D721Med (cell line): ENCODE measurements at places on chromosomes 2 and 18.

DNA sequence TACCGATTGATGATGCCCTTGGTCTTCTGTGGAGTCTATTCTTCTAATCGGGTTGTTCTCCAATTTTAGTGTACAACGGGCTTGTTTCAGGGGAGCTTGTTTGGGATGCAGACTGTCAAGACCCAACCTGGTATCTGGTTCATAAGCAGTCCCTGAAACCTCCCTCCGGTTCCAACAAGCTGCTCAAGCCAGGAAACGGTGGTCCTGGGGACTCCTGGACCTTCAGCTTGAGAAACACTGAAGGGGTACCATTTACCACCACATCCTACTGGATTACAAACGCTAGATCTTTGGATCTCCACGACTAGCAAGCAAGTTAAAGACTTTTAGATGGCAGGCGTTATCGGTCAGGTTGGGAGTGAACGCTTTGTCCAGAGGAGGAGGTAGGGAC lies 2.0 kb downstream of the BCL2 start:
- DNase-seq = no peak

DNA sequence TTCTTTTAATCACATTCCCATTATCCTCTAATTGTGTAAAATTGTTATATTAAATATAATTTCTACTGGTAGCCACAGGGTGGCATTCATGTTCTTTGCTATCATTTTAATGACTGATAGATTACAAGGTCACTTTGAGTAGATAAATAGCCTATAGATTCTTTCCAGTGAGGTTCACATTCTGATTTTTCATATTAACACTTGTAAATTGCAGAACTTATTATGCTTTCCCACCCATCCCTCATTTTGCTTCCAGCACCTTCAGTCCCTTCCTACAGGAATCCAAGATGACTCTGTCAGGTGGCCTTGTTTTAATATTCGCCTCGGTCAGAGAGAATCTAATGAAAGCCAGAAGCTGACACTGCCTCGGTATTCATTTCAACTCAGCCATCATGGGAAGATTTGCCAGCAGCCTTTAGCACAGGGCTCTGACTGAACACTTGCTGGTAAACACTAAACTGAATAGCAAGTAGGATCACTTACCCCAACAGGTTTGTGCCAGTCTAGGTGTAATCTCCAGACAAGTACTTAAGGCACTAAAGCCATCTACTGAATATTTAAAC lies 101.2 kb upstream of the FSHR start:
- no peak for DNase-seq

GRCh38 chr2:172137109-172137508 lies 34.4 kb upstream of the DLX2 start:
- no peak for DNase-seq

GRCh38 chr2:200170221-200170620 lies 136.3 kb upstream of the SPATS2L start:
- no peak for DNase-seq

DNA sequence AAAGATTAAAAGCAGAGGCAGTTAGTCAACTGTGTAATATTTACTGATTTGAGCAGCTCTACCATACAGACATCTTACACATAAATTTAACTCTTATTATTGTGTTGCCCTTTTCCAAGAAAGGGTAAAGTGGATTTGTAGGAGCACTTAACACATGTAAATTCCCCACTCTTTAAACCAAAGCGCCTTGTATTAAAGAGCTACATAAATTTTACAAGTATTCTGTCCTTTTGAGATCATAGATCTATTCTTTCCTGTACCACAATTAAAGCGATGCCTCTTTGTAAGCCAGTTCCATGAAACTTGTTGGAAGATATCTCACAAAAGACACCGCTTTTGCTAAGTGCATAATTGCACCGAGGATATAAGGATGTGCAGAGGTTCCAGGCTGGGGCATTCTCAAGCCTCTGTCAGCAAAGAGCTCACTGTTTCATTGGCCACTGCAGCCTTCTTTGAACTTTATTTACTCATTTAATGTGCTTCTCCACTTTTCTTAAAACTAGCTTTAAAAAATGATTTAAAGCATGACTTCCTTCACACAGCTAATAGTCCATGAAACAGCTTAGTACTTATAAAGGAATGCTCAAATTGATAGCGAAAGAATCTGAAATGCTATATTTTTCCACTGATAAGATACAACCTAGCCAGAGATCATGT lies 520.0 kb upstream of the TCF4 start:
- DNase-seq = no peak

DNA sequence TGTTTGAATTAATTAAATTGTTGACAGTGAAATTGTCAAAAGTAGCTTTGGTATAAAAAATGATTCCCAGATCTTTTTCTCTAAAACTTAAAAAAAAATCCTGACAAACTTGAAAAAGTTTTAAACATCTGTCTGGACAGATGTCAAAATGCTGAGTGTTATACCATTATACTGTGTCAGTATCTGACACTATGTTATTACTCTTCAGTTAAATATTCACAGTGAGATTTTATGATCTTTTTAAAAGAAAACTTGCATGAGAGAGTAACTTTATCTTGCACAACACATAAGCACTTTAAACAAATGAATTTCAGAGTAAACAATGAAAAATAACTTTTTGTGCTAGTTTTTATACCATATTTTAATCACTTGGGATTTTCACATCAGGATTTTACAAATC lies 167.4 kb downstream of the MEIS1 start:
- DNase-seq = no peak

GRCh38 chr2:120662046-120662445 lies 73.6 kb upstream of the GLI2 start:
- no peak for DNase-seq

DNA sequence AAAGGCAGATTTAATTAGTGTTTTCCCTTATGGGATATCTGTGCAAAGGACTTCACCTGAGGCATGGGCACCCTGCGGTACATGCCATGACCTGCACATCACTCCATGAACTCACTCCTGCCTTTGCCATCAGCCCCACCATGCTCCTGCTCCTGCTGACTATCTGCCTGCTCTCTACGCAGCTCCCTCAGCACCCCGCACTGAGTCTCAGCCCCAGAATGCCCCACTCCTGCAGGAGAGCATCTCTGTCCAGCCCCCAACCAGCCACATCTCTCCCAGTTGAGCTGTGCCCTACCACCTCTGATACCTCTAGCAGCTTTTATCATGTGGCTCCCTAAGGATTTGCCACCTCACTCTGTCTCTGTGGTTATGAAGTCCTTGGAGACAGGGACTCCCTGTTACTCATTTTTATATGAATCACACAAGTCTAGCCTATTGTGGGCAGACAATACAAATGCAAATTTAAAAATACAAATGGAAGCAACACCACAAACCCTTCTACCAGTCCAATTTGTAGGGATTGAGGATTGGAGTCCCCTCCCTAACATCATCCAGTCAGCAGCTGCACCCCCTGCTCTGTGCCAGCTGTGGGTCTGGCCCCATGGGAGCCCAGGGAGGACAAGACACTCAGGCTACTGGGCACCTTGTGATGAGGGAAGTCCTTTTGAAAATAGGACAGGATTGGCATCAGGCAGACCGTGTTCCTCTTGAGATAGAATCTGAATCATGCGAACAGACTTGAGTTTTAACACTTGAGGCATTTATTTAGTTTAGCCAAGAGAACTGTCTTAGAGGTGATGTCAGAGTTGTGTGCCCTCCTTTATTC lies 689.6 kb upstream of the HS6ST1 start:
- no peak for DNase-seq

- no peak for DNase-seq
Observed at GRCh38 chr2:203543898-203544328, 8.8 kb upstream of the RAPH1 start.

DNA sequence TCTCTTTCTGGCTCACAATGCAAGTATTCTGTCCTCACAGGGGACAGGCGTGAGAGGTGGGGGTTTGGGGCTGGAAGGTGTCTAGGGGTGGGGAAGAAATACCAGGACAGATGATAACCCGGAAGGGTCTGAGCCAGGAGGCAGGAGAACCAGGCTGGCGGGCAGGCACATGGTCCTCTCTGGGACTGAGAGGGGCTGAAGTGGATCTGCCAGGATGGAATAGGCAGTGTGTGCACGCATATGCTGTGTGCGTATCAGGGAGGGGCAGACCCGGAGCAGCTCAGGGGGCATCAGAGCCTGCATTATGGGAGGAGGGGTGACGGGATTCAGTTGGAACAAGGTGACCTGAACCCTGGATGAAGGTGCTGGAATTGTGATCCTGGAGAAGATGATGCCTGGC lies 157.3 kb downstream of the DYSF start:
- DNase-seq = no peak

DNA sequence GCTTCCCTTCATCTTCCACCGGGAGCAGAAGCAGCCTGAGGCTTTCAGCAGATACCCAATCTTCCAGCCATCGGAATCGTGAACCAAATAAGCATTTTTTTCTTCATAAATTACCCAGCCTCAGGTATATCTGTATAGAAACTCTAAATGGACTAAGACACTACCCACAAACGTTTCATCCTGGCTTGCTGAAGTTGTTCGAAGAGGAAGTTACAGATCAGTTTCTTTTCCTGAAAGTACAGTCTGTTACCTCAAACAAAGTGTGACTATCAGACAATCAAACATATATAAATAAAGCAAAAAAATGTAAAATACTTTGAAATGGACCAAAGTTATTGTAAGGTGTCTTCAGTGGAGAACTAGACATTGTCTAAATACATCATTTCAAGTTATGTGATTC lies 97.9 kb downstream of the MREG start:
- no peak for DNase-seq

DNA sequence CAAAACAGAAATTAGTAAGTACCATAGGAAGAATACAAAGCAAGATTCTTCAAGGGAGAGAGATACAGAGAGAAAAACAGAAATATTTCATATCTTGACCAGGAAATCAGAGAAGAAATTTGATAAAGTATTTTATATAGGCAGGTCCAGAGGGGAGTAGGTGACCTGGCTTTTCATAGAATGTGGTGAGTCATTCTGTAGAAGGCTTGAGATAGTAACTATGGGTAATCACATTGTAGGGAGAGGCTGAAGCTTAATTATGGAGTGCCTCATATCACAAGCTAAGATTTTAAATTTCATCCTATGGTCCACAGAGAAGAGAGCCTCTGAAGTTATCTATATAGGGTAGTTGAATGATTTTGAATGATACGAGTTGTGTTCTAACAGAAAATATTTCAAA lies 195.0 kb upstream of the CYRIA start:
- no peak for DNase-seq

- DNase-seq = no peak
Observed at GRCh38 chr2:207482630-207483029, 47.1 kb upstream of the CREB1 start.

- no peak for DNase-seq
Observed at GRCh38 chr18:68874361-68874760, 76.5 kb downstream of the CCDC102B start.

GRCh38 chr2:168928113-168928831 lies 27.2 kb downstream of the G6PC2 start:
- no peak for DNase-seq

DNA sequence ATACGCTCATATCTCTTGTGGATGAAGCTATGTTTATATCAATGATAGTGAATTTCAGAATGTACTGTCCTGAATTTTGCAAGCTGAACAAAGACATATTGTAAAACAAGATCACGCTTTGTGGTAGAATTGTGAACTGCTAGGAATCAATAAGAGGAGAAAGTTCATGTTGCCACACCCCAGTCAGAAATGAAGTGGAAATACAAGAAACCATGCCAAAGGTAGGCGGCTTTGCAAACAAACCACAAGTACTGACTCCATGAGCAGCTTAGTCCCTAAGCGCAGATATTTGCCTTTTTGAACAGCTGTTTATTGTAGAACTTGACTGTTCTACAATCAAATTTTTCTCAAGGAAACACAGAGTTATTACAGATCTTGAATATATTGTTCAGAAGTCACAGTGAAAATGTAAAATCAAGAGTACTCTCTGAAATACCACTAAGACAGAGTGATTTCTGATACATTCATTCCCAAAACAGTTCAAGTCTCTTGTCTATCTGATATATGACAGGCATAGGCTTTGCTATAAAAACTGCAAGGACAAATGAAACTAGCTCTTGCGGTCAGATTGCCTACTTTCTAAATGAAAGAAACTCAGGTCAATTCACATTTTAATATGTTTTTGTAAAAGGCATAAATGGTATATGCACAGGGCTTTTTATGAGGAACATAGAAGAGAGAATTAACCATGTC lies 120.9 kb upstream of the CDH19 start:
- no peak for DNase-seq

- no peak for DNase-seq
Observed at GRCh38 chr2:226001716-226002115, 602.2 kb downstream of the NYAP2 start.

GRCh38 chr2:64283641-64284361 lies 139.6 kb upstream of the PELI1 start:
- DNase-seq = no peak

DNA sequence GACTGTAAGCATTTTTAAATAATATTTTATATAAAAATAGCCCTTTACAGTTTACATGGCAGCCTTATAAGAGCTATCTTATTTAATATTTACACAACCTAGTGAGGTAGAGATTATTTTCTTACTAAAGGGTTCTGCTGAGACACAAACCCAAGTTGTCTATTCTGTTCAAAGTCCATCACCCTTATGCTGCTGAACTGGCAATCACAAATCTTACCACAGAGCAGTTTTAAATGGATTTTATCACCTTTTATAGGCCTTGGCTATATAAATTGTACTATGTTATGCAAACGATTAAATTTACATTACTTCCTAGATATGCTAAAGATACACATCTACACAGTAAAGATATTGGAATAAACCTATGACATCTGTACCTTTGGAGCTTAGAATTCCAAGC lies 40.7 kb downstream of the RBM45 start:
- no peak for DNase-seq

DNA sequence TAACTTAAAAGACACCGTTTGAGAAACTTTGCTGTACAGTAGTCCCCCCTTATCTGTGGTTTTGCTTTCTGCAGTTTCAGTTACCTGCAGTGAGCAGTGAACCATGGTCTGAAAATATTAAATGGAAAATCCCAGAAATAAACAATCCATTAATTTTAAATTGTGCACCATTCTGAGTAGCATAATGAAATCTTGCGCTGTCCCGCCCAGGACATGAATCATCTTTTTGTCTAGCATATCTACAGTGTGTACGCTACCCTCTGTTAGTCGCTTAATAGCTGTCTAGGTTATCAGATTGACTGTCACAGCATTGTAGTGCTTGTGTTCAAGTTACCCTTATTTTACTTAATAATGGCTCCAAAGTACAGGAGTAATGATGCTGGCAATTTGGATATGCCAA lies 6.1 kb downstream of the ARPC2 start:
- DNase-seq = no peak

- DNase-seq = no peak
Observed at GRCh38 chr2:161419638-161420190, 3.6 kb downstream of the TBR1 start.

- no peak for DNase-seq
Observed at GRCh38 chr2:224101820-224102630, 62.9 kb upstream of the SERPINE2 start.

GRCh38 chr2:190711069-190711468 lies 62.2 kb downstream of the NAB1 start:
- no peak for DNase-seq

DNA sequence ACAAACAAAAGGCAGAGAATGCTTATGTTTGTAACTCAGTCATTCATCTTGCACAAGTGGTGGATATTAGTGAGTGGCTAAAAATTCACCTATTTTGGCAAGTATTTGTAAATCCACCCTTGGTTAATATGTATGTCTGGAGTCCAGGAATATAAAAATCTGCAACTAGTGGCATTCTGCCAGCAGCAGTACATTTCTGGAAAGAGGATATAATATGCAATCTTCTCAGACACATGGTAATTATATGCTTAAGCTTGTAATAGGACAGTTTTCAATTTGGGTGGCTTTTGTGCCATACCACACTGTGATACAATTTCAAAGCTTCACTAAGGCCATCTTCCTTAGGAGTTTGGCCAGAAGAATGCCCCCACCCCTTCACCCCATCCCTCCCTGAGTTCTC lies 693.3 kb downstream of the MBD2 start:
- no peak for DNase-seq
